GM04503 (cell line): ENCODE measurements at places on chromosomes 12 and 14.

DNA sequence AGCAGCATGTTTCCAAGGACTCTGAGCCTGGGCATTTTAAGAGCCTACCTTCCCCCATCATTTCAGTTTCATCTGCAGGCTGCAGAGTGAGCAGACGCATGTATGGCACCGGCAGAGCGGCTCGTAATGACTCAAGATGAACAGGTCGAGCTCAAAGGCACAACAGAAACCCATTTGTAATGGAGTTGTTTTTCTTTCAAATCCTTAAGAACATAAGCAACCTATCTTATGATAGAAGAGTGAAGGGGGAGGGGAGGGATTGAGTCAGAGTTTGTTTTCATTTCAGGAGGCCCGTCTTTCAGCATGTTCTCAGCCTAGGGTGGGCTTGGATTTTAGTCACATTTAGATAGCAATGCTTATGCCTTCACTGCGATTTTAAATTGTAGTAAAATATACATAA lies 54.9 kb upstream of the CISTR start:
- DNase-seq, result no peak

DNA sequence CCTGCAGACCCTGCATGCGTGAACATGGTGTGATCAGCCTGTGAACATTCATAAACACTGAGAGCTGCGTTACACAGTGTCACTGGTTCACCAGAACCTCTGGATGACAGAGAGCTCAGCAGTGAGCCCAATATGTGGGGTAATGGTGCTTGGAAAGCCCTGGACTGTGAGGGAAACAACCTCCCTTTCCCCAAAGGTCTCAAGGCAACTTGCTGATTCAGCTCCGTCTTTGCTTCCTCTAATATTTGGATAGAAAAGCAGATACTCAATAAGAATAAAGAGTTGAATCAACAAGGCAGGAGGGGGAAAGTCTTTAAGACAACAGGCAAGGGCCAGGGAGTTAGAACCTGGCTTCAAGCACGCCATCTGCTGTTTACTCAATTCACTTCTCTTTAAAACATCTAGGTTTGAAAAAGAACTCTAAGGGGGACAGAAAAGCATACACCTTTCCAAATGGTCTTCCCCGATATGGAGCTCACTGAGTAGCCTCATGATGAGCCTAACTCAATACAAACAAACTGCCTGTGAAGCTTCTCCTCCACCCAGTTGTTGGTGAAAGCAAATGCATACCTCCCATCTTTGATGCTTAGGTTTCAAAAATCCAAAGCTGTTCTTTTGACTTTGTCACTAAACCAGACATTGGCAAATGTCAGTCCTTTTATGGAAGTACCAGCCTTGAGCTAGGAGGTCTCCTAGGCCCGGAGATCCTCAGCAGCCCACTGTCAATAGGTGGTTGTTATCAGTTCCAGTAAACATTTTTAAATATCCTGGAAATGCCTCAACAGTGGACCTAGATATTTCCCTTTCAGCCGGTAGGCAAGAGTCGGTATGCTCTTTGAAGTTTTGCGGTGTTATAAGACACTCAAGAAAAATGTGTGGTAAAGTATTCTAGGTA lies 76.1 kb downstream of the SAMD4A start:
- DNase-seq, result no peak

DNA sequence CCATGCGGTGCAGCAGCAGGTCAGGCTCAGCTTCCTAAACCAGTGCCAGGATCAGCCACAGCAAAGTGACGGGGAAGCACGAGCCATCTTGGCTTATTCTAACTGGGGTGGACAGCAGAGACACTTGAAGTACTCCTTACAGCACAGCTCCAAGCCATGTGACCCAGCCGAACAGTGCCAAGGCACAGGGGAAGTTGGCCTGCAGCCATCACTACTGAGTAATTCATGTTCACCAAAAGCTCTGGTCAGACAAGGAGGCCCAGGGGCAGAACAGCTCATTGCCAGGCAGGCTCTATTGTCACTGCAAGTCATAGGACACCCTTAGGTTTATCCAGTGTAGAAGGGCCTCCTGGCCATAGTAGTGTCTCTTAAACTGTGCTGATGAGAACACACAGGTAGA lies 23.4 kb upstream of the SLC35F4 start:
- peak; percentile 17 for DNase-seq

- DNase-seq, result no peak
These were observed 2.8 kb downstream of the KRT83 start for GRCh38 chr12:52318241-52318990.

GRCh38 chr12:108298761-108299275 lies 40.3 kb downstream of the CMKLR1 start:
- no peak for DNase-seq

GRCh38 chr12:52175371-52176350 lies 16.2 kb downstream of the KRT80 start:
- no peak for DNase-seq

- no peak for DNase-seq
These were observed 493.4 kb upstream of the TMEM132C start for GRCh38 chr12:127773520-127773919.

DNA sequence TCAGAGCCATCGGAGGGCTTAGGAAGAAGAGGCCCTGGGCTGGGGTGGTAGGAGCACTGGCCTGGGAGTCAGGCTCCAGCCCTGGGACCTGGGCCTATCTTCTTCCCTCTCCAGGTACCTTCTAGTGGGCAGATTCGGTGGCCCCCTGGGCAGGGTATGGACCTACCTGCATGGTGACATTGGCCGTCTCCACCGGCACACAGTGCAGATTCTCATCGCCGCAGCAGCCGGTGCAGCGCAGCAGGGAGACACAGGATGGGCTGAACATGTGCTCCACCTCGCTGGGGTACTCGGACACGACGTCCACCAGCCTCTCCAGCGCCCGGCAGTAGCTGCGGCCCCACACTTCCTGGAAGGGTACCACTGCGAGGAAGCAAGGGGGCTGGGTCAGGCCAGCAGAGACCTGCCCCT lies 6.2 kb downstream of the PGF start:
- no peak for DNase-seq

DNA sequence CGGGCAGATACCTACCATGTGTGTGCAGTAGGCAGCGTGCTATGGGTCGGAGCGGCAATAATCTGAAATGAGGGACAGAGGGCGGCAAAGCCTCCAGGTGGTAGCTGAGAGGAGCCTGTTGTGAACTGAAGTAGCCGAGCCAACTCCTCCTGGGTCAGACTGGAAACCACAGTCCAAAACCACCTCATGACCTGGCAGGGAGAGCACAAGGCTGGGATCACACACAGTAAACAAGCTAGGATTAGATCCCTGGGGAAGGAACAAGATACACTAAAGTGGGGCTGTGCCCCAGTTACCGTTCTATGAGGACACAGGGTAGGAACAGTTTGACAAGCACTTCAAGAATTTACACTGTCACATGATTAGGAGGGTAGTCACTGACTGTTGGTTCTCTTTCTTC lies 49.0 kb downstream of the AREL1 start:
- DNase-seq, result no peak

DNA sequence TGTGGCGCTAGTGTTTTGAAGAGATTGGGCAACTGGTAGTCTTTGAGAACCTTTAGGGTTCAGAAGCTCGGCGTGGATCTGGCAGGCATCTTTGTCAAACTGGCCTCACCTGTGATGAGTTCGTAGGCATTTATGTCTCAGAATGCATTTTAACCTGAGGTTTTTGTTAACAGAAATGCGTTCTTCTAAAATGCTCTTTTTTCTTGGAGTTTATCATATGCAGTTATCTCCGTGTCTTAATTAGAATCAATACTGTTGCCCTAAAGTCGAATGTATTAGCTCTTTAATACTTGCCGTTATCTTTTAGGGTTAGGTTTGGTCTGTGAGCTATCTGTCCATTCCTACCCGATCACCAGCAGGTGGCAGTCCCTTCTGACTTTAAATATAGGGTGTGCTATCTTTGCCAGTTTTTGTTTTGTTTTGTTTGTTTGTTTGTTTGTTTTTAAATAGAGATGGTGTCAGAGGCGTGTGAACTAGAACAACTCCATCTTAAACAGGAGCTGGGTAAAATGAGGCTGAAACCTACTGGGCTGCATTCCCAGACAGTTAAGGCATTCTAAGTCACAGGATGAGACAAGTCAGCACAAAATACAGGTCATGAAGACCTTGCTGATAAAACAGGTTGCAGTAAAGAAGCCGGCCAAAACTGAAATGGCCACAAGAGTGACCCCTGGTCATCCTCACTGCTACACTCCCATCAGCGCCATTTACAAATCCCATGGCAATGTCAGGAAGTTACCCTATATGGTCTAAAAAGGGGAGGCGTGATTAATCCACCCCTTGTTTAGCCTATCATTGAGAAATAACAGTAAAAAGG lies 1.4 kb downstream of the ATF1 start:
- DNase-seq, result no peak

DNA sequence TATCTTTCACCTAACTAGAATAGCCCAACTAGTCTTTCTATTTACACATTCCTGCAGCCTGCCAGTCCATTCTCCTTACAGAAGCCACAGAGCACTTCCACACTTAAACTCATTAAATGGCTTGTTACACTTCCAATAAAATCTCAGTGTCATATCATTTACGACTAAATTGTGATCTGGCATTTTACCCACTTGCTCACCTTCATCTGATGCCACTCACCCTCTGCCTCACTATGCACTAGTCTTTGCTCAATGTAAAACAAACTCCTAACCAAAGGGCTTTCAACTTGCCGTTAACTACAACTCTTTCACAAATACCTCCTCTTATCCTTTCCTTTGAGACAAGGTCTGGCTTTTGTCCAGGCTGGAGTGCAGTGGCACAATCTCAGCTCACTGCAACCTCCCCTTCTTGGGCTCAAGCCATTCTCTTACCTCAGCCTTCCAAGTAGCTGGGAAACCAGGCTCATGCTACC lies 24.1 kb downstream of the YAF2 start:
- DNase-seq, result no peak

DNA sequence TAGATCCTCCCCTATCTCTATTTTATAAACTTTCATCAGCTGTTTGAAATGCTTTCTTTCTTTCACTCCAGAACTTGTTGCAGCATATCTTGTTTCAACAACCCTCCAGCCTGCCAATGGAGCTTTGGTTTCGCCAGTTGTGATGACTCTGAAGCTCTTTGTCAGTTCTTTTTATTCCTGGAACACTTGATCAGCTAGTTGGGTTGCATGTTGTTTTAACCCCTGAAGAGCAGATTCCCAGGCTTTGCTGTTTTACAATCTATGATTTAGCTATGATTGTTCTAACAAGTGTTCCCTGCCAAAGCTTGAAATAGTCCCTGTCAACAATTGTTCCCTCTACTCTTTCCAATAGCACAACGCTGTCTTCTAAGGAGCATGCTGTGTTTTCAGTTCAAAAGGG lies 50.6 kb upstream of the FUT8 start:
- peak; percentile 39 for DNase-seq

DNA sequence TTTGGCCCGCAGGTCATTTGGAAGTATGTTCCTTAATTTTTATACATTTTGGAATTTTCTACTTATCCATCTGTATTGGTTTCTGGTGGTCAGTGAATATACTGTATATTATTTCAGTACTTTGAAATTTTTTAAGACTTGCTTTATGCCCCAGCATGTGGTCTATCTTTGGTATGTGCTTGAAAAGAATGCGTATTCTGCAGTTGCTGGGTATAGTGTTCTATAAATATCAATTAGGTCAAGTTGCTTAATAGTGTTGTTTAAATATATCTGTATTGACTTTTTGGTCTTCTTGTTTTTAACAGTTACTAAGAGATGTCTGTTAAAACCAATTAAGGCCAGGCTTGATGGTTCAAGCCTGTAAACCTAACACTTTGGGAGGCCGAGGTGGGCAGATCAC lies 21.7 kb upstream of the SIX1 start:
- no peak for DNase-seq

DNA sequence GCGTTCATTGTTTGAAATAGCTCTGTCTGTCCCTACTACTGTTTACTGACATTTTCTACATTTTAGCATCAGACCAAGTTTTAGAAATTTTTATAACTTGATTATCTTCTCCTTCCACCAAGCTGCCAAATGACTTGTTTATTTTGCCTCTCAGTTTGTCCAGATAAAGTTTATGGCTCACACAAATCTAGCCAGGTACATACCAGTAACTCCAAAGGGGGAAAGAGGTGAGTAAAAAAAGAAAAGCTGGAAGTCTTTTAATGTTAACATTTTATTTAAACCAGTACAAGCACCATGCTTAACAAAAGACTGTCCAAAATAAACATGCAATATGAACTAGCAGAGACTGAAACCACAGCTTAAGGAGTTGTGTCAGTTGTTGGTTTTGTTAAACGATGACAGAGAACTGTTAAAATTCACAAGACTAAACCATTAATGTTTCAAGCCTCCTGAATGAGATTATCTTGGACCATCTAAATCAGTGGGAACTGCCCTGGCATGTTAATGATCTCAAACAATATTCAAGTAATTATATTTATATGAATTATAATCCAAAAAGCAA lies 14.5 kb downstream of the GMFB start:
- no peak for DNase-seq

DNA sequence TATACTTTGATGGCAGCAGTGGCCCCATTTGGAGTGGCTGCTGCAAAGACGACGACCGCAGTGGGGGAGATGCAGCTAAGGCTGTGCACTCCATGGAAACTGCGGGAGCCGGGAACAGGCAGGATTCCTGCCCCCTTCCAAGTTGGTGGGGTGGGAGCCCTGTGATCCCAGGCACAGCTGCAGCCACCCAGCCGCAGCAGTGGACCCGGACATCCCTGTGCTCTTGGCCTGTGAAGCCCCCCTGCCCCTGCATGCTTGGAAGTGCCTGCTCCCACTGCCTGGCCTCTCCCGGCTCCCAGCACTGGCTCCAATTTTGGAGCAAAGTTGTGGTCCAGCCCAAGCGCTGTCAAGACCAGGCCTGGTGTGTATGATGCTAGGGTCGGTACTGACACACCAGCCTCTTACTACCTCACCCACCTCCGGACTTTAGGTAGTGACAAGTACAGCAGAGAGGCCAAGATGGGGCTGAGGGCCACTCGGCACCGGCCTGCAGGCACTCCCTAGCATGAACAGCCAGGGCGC lies 502.8 kb upstream of the RPL10L start:
- no peak for DNase-seq

GRCh38 chr12:123038966-123039365 lies 58.5 kb downstream of the ARL6IP4 start:
- DNase-seq, result no peak

DNA sequence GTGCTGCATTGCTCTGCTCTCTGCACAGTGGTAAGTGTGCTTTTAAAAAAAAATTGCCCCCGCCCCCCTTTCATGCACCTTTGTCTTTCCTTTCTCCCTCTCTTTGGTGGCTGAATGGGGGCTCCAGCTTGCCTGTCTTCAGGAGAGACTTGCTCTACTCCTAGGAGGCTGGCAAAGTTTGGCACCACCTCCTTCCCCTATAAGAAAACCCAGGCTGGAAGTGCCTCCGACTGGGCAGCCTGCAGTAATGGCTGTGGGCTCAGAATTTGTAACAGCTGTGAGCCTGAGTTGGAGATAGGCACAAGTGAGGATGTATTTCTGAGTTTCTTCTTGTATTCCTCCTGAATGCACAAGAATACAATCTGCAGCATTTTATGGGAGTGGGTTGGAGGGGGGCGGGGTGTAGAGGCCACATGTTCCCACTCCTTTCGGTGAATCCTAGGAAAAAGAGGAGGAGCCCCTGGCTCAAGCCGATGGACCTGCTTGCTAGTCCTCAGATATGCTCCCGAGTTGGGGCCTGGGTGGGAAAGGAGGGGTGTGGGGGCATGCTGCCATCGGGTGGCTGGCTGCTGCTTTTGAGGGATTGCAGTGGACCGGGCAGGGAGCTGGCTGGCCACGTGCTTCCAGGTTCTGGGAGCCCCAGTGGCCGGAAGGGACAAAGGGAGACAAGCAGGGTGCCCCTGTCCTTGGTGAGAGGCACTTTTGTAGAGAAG lies 124.3 kb downstream of the TSPAN9 start:
- no peak for DNase-seq

GRCh38 chr12:57875753-57876547 lies 29.4 kb upstream of the CTDSP2 start:
- no peak for DNase-seq

- no peak for DNase-seq
These were observed 13.4 kb upstream of the TTC7B start for GRCh38 chr14:90829677-90830076.

- no peak for DNase-seq
These were observed 49.3 kb downstream of the EEA1 start for GRCh38 chr12:92879698-92880322.
